CD4-positive, alpha-beta T cell treated with Interleukin-1 beta for 1 hour (primary cell): ENCODE measurements at places on chromosomes 3 and 15.

DNA sequence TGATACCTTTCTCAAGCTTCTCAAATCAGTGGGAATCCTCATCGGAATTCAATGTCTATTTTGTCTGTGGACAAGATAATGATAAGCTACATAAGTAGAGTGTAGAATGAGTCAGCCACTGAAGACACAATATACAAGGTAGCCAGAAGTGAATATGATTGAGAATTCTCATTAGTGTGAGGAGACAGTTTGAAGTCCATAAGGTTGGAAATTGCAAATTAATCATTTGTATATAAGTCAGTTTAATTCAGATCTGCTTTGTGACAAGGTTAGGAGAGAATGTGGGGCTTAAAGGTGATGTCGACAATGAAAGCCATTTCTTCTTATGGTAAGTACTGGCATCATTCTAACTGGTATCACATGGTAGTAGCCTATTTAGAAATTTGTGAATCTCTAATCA, 4.2 kb downstream of the ARPP21 start:
- no peak for DNase-seq

- no peak for DNase-seq
Measured at GRCh38 chr3:109339197-109339596, 1.9 kb upstream of the DPPA4 start.

DNA sequence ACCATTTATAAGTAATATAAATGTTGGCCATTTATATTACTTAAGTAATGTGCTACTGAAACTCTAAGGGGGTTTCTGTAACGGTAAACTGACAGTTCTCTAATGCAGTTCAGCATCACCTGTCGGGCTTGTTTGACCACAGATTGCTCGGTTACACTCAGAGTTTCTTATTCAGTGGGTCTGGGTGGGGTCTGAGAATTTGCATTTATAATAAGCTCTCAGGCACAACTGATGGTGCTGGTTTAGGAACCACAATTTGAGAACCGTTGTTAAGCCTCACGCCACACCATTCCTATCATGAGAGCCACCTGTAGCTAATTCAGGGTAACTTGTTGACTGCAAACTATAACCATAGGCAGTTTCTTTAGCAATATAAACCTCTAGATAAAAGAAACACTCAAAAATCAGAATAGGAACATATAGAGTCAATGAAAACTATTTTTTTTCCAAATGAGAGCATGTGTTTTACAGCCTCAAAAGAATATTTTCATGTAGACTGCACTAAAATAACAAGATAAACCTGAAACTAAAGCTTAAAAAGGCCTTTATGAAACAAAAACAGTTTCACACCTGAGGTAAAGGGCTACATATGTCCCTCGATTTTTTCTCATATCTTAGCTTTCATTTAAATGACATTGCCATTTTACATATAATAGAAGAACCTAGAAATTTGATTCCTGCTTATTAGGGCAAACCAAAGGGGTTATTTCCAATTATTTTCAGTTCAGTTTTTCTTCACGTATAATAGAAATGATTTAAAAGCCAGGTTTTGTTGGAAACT, 604.8 kb downstream of the UNC13C start:
- DNase-seq: no peak

DNA sequence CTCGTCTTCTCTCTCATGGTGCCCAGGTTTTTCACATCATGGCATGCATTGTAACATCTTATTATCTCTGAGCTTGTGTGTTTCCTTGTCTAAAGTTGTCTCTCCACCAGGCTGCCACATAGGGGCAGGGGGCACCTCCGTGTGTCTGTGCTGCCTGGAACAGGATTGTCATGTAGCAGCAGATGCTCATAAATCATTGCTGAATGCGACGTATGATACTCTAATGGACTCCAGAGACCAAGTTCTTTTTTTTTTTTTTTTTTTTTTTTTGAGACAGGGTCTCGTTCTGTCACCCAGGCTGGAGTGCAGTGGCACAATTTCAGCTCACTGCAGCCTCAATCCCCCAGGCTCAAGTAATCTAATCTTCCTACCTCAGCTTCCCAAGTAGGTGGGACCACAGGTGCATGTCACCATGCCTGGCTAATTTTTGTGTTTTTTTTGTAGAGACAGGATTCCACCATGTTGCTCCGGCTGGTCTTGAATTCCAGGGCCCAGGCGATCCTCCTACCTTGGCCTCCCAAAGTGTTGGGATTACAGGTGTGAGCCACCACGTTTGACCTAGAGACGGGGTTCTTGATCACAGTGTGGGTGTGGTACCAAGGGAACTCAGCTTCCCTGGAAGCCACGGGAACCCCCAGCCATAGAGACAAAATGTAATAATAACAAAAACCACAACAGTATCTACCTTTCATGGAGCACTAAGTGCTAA, 4.7 kb upstream of the DNASE1L3 start:
- no peak for DNase-seq

- DNase-seq: no peak
Measured at GRCh38 chr3:68059628-68060152, 405.3 kb upstream of the SUCLG2 start.

GRCh38 chr3:58411851-58412830, 21.5 kb downstream of the PDHB start:
- DNase-seq: no peak

GRCh38 chr3:133469140-133469731, 69.4 kb downstream of the BFSP2 start:
- no peak for DNase-seq

DNA sequence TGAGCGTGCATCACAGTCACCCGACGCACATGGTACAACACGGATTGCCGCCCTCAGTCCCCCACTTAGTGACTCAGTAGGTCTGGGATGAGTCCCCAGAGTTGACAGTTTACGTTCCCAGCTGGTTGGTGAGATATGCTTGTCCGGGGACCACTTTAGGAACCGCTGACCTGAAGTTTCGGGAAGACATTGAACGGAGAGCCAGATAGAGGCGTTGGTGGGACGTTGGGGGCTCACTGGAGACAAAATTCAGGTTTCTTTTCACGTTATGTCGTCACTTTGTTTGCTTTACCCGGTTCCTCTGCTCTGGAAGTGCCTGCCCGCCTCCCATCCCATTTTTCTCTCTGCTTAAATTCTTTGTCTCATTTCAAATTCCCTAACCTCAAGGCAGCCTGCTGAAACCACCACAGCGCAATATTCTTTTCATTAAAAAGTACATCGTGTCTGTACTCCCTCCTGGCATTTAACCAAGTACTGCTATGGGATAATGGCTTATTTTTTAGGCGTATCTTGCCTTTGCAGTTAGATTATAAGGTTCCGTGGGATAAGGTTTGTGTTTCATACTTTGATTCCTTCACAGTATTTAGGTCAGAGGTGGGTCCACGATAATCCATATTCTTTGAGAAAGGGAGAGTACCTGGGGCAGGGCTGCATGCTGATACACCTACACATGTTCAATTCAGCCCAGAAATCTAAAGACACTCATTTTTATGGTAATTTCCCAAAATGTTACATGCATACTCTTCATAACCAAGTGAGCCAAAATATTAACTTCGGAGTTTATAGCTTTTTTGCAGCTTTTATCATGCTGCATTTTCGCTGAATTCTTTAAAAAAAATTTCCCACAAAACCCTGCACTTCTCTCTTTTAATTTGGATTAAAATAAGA, 921 bp downstream of the LMLN start:
- no peak for DNase-seq

DNA sequence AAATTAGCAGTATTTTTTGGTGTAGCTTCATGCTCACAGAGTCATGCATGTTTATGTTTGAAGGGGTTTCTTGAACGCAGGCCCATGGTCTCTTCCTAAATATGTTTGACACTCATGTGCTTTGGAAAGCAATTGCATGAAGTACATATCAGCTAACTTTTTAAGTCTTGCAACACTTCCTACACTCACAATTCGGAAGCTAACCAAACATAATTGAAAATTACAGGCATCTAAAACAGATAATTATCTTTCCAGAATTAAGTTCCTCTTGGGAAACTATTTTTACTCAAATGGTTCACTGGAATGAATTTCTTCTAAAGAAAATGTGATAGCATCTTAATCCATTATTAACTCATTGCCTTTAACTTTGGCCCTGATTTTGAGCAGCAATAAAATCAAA, 438.9 kb downstream of the RAP2B start:
- no peak for DNase-seq

DNA sequence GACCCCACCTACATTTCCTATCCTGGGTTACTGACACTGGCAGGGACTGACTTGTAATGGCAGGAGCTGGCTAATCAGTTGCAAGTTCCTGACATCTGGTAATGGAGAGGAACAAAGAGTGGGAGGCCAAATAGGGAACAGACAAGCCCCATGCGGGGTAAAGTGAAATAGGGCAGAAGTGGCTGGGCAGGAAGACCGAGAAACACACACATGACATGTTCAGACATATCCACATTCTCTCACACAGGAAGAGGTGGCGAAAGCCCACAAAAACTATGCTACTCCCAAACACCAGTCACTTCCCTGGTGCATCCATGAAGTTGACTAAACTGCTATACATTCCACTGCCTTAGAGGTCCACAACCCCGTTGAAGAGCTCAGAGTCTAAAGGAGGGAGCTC, 394.1 kb upstream of the TBL1XR1 start:
- DNase-seq: peak; percentile 20

DNA sequence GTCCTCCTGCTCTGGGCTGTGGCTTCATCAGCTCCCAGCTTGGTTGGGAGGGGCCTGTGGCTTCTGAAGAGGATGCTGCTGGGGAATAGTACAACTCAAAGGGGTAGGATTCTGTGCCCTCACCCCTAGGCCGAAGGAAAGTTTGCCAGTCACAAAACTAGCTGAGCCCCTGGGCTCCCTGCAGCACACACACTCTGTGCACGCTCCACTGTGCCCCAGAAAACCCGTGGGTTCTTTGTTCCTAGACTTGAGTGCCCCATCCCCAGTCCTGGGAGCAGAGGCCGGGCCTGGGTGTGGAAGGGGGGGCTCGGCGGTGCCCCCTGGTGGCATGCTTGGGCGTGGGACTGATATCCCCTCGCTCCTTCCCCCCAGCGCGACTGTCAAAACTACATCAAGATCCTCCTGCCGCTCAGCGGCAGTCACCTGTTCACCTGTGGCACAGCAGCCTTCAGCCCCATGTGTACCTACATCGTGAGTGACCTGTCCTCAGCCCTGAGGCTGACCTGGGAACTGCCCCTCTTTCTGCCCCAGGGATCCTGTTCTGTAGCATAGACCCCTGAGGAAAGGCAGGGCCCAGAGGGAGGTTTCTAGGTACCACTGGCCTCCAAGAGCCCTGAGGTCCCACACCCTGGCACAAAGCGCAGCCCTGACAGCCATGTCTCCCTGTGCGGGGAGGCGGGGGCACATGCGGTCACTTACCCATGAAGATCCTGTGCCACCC, 14.2 kb downstream of the CIB1 start:
- peak; percentile 51 for DNase-seq

DNA sequence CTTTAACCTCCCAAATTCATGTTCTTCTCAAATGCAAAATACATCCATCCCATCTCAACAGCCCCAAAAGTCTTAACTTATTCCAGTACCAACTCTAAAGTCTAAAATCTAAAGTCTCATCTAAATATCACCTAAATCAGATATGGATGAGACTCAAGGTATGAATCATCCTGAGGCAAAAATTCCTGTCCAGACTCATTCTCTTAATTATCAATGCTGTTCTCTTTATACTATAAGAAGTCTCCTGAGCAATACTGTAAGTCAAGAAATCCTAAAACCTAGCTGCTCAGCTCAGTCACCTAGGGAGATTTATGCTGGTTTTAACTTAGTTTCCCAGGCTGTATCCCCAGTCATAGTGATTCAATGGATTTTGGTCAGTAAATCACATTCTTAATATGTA, 11.1 kb downstream of the RAD18 start:
- no peak for DNase-seq

- no peak for DNase-seq
Measured at GRCh38 chr3:171646357-171647133, 163.7 kb downstream of the PLD1 start.

DNA sequence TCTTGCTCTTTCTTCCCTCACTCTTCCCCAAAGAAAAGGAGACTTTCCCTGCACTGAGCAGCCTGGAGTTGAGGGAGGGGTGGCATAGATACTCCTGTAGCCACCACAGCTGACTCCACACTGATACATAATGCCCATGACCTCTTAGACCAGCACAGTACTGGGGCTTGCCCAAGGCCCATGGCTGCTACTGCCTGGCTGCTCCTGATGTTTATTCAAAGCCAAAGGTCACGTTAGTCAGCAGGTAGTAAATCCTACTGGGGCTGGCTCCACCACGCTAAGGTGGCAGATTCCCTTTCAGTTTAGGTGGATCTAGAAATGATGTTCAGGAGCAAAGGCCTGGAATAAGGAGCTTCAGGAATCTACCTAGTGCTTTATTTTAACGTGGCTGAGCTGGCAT, 212.7 kb downstream of the C3orf38 start:
- no peak for DNase-seq

- DNase-seq: no peak
Measured at GRCh38 chr3:15451216-15452113, 24.1 kb downstream of the EAF1 start.

GRCh38 chr3:108381529-108382140, 85.3 kb downstream of the HHLA2 start:
- DNase-seq: no peak

- peak; percentile 80 for DNase-seq
Measured at GRCh38 chr3:50436114-50436674, 67.2 kb downstream of the CACNA2D2 start.

GRCh38 chr3:128084675-128085021, 32.4 kb downstream of the SEC61A1 start:
- no peak for DNase-seq

DNA sequence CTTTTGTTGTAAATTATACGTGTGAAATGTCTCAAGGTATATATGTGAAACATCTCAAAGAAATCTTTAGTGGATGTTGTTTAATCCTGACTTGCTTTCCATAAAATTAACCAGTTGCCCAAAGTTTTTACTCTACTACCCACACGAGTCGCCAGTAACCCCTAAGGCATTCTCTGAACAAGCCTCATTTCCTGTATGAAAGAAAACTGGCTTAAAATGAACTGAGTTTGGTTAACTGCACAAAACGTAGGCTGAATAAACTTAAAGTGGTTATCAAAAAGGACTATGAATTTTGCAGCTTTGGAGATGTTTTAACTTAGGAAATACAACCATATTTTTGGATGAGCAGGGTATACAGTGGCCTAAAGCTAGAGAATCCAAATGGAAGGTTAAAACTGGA, 2.7 kb upstream of the APPL1 start:
- DNase-seq: no peak

DNA sequence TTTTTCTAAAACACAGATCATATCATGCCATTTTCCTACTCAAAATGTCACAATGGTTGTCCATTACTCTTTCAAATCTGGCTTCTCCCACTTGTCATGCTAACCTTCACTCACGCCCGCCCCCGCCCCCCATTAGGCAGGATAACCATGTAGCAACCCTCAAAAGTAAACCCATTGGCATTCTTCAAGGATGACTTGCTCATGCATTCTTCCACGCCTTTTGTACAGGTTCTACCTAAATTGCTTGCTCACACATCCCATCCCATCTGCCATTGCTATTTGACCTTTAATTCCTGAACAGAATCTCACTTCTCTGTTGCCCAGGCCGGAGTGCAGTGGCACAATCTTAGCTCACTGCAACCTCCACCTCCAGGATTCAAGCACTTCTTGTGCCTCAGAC, 389.3 kb downstream of the MCTP2 start:
- DNase-seq: no peak

- no peak for DNase-seq
Measured at GRCh38 chr3:54955496-54955895, 27.6 kb upstream of the LRTM1 start.
